ENCODE measurements at places on chromosomes 1 and 21. TPM values are rescaled to one million over a fixed set of nuclear protein-coding genes. Genes with fewer than 3 reads are reported as not detected.

PRAMEF25 gene
- not detected for polyA plus RNA-seq

TDRD10 gene
- 1.3 TPM for polyA plus RNA-seq

TAS1R3 gene
- polyA plus RNA-seq: 0.61 TPM

DNASE2B gene
- polyA plus RNA-seq: 0.10 TPM

KRTAP19-1 gene
- not detected for polyA plus RNA-seq

SPRR5 gene
- not detected for polyA plus RNA-seq

LRRC53 gene
- polyA plus RNA-seq: not detected

CFHR2 gene
- polyA plus RNA-seq: not detected

ICOSLG gene
- 1.4 TPM for polyA plus RNA-seq

LCE2C gene
- not detected for polyA plus RNA-seq

KRTAP7-1 gene
- polyA plus RNA-seq: not detected

PLA2G2C gene
- polyA plus RNA-seq: not detected

LIPI gene
- not detected for polyA plus RNA-seq

CNN3 gene
- 97.3 TPM for polyA plus RNA-seq

OR2M3 gene
- polyA plus RNA-seq: not detected

ZMYND12 gene
- 2.7 TPM for polyA plus RNA-seq

MPL gene
- polyA plus RNA-seq: 0.15 TPM

CDC42BPA gene
- polyA plus RNA-seq: 21.7 TPM

LDLRAD1 gene
- polyA plus RNA-seq: 0.54 TPM

ANKRD34A gene
- polyA plus RNA-seq: 1.0 TPM

EPS8L3 gene
- polyA plus RNA-seq: not detected

SLC45A1 gene
- polyA plus RNA-seq: 1.2 TPM

ITLN1 gene
- polyA plus RNA-seq: 2.4 TPM

PYHIN1 gene
- polyA plus RNA-seq: 0.24 TPM

CLDN8 gene
- polyA plus RNA-seq: not detected

APH1A gene
- 88.2 TPM for polyA plus RNA-seq

SPRR4 gene
- not detected for polyA plus RNA-seq

OR10K2 gene
- polyA plus RNA-seq: not detected

HAO2 gene
- polyA plus RNA-seq: 1.8 TPM

PLA2G2F gene
- polyA plus RNA-seq: 0.08 TPM
